ENCODE measurements at places on chromosomes 7 and 10.

GRCh38 chr7:35384761-35385700, 131.1 kb upstream of the TBX20 start:
- no peak for DNase-seq

- no peak for DNase-seq
These were observed 41.9 kb downstream of the C10orf120 start for GRCh38 chr10:122657729-122658128.

- DNase-seq, result no peak
These were observed 233.2 kb downstream of the RPS24 start for GRCh38 chr10:78266741-78267469.

GRCh38 chr10:17836942-17837341, 27.8 kb downstream of the MRC1 start:
- DNase-seq, result no peak

GRCh38 chr10:131580076-131580652, 268.6 kb upstream of the TCERG1L start:
- DNase-seq, result no peak

DNA sequence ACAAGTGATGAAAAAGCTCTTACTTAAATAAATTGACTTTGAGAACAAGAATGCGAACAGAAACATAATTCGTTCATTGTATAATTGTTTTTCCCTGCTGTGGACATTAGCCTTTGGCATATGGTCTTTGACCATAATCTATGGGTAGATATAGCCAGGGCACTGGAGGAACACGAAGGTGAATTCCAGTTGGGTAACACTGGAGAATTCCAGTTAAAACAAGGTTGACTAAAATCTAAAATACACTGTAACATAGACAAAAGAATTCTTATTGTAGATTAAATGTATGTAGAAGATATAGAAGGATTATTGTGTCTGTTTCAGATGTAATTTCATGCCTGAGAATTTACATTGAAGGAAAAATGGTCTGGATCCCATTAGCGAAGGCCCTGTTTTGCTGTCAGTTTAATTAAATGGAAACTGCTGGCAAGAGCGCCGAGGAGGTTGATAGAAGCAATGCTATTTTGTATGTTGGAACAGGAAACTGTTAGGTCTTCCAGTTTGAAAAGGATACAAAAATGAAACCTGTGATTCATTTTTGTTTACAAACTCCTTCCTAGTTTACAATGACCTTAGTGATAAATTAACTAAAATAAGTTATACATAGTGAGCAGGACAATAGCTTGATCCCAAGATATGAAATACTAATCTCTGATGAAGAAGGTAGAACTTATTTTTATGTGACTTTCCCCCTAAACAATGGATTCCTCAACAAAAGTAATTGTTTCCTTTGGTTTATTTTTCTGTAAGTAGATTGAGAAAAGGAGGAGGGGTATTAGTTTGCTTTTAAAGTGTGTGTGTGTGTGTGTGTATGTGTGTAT, 68.9 kb downstream of the ARID5B start:
- DNase-seq, result no peak

GRCh38 chr10:83937826-83938225, 201.5 kb upstream of the GHITM start:
- DNase-seq, result no peak

- no peak for DNase-seq
These were observed 151.7 kb downstream of the RTKN2 start for GRCh38 chr10:62116896-62117295.

GRCh38 chr7:142323706-142324105, 65.8 kb upstream of the PRSS58 start:
- no peak for DNase-seq
